ENCODE measurements at places on chromosomes 3 and 15.

DNA sequence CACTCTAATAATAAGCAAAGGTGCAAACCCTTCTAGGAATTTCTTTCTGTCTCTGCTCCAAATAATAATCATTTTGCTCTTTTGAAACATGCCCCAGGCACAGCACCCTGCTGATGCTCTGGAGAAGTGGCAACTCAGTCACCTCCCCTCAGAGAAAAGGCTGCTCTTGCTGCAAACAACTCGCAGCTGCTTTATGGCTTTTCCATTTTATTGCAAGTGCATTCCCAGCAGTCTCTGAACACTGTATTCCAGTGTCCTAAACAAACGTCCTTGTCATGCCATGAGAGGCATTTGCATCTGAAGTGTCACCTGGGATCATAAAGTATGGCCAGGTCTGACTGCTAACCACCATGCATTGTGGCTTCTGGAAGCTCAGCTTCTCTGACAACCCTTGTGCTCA, 358.1 kb upstream of the TRIM42 start:
- no peak for DNase-seq

- no peak for DNase-seq
These were observed 75.9 kb downstream of the RFTN1 start for GRCh38 chr3:16437640-16438039.

- DNase-seq, result no peak
These were observed 69.6 kb upstream of the THBS1 start for GRCh38 chr15:39511000-39511915.

DNA sequence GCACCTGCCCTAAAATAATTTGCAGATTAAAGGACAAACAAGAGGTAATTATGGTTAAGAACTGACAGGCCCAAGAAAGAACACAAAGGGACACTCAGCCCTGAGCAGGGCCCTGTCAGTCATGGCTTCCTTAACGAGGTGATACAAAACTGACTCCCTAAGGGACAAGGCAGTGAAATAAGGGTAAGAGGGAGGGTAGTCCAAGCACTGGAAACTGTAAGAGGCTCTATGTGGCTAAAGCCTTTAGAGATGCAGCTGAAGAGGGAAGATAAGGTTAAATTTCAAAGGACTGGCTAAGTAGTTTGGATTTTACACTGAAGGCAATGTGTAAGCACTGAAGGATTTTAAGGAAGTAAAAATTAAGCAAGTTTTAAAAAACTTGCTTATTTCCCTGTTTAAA, 3.9 kb downstream of the ATR start:
- DNase-seq, result no peak

DNA sequence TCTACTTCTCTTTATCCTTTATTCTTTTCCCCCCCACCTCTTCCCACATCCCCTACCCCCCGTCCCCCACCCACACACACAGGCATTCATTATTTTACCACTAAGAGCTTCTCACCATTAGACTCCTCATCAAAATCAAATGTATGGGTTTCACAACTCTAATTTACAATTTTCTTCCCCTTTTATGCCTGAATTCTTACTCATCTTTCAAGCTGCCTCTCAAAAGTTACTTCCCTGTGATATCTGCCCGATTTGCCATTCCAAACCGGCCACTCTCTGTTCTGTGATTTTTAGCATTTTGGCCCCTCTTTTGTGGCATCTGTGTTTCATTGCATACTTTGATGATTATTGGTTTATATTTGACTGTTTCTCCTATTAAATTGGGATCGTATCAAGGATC, 42.2 kb downstream of the SLC9A9 start:
- no peak for DNase-seq

DNA sequence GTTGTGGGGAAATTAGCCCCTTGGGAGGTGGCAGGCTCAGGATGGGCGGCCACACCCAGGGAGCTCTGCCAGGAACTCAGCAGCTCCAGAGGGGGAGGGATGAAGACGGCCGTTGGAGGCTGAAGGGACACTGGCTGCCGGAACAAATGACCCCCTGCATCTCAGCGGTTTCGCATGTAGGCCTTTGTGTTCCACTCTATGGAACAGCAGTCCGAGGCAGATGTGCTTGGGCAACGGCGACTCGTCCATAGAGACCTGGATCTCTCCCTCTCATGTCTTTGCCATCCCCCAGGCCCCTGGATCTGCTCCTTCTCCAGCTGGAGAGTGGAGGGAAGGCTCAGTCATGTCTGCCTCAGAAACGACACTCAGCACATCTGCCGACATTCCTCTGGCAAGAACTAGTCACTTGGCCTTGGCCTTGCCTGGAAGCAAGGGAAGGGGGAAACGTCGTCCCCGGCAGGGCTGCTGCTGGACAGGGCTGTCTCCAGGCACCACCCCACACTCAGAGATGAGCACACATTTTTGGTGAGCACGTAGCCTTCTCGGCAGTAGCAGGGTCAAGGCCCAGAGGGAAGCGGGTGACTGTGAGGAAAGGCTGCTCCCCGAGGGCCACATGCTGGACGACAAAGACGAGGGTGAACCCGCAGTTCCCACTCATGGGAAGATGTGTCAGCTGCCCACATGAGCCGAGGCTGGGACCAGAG, 83.8 kb downstream of the ASB7 start:
- no peak for DNase-seq

DNA sequence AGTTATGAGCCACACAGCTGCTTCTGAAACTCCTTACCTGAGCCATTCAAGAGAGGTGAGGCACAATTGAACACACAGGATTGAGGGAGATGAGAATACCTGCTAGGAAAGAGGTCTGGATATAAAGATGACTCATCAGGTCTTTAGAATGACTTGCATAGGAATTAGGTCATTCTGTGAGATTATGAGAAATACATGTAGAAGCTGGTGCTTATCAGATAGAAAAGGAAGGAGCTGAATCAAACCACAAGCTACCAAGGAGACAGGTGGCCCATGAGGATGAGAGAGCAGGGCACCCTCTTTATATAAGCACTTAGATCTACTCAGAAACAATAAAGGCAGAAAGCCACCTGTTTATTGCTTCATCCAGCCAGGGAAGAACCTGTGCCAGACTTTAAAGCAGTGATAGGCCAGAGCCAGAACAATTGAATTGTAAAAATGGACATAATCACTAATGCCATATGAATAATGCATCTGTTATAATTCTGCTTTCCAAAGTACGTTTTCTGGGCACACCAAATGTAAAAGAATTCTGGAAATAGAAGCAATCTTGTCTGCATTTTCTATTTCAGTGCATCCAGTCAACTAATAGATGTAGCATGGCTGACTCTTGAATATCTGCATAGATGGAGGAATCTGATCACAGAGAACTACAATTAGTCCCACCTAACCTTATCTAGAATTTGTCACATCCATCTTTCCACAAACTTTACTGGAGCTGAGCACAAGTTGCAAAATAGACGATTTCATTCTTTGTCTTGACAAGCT, 74.9 kb downstream of the PIK3R4 start:
- DNase-seq, result no peak

Data from activated naive CD4-positive, alpha-beta T cell treated with Interleukin-2 at 50 U/mL for 16 hours (primary cell).